Activated T-cell treated with anti-CD3 and anti-CD28 coated beads, Interleukin-2, amount 50 U/mL, for 72 hours (primary cell): ENCODE measurements at places on chromosomes 5 and 9.

- DNase-seq = no peak
Observed at GRCh38 chr5:160270704-160271103, 41.4 kb downstream of the FABP6 start.

DNA sequence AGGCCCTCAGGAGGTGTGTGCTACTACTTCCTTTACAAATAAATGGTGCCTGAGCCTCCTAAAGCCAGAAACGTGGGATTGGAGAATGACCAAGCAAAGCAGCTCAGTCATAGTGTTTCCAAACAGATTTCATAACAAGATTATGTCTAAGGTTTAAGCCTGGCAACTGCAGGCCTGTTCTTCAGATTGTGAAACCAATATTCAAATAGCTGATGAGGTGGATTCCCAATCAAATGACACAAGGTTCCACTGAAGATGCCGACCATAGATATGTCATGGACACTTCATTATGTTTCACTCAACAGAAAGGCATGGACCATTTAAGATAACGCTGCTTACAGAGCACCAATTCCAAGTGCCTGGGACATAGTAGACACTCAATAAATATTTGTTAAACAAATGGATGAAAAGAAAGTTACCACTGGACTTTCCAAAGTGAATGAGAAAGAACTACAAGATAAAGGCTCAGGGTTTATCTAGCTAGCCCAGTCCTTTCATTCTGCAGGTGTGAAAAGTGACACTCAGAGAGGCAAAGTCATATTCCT, 189.5 kb downstream of the ACTL7B start:
- DNase-seq = no peak

DNA sequence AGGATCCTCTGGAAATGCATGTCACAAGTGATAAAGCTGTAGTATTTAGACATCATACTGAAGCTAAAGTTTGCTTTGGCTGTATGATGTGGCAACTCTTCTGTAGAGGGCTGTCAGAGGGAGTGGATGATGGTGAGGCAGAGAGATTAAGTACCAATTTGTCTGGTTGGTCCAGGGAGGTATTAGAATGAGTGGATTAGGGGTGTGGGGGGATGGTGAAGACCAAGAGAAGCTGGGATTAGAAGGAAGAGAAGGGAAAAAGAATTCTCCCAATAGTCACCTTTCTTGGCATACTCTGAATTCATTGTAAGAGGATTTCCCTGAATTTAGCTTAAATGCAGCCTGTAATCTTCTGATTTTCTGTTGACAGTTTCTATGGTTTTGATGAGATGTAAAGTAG, 3.6 kb downstream of the PCDHAC2 start:
- no peak for DNase-seq

GRCh38 chr5:1751864-1752822, 47.5 kb downstream of the MRPL36 start:
- no peak for DNase-seq

- DNase-seq = no peak
Observed at GRCh38 chr5:54539001-54539400, 21.4 kb downstream of the SNX18 start.

DNA sequence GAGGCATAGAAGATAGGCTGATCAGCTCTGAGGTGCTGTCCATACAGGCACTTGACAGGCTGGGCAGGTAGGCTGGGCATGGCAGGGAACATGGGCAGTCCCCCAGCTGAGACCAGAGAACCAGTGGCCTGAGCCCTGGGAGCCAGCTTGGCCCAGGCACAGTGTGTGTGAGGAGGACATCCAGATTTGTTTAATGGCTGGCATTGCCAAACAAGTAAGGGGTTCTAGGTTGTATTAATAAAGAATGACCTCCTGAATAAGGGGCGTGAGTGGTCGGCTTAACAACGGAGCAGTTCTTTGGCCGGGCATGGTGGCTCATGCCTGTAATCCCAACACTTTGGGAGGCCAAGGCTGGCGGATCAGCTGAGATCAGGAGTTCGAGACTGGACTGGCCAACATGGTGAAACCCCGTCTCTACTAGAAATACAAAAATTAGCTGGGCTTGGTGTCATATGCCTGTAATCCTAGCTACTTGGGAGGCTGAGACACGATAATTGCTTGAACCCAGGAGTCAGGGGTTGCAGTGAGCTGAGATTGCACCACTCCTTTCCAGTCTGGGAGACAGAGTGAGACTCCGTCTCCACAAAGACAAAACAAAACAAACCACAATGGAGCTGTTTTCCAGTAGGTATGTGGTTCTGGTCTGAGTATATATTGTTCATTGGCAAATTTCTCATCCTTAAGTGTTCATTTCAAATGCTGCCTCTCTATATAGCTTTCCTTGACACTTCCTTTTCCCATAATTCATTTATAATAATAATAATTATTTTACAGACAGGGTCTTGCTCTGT, 56.2 kb downstream of the ANGPTL2 start:
- no peak for DNase-seq
